ENCODE measurements at places on chromosomes 6 and 20. TPM values are rescaled to one million over a fixed set of nuclear protein-coding genes. Genes with fewer than 3 reads are reported as not detected.

- DNase-seq = no peak
These were observed 42.0 kb downstream of the RSPO4 start for GRCh38 chr20:959996-960615.

The MYCT1 gene
- total RNA-seq = under 0.01 TPM

- peak; percentile 5 for DNase-seq
These were observed 148.3 kb downstream of the ZNF217 start for GRCh38 chr20:53445321-53445731.

The BMP7 gene
- not detected for total RNA-seq

The FAXC gene
- total RNA-seq = 1.8 TPM

GRCh38 chr20:43554369-43554768 lies 4.5 kb upstream of the SGK2 start:
- no peak for DNase-seq

DNA sequence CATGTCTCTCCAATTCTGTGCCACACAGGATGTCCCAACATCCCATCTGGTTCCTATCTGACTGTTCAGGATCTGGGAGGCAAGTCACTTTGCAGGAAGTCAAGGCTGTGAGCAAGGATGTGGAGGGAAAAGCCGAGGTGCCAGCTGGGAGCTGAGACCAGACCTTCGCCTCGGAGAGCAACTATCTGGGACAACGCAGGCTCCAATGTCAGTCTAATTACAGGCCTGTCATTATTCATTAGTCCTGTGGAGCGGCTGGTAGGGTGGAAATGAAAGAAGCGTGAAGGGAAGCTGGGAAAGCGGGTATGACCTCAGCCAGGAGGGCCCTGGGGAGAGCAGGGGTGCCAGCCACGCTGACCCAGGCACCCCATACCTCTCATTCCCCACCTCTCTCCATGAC lies 147.3 kb downstream of the UNC5CL start:
- DNase-seq = no peak

The SEC63 gene
- 38.5 TPM for total RNA-seq

DNA sequence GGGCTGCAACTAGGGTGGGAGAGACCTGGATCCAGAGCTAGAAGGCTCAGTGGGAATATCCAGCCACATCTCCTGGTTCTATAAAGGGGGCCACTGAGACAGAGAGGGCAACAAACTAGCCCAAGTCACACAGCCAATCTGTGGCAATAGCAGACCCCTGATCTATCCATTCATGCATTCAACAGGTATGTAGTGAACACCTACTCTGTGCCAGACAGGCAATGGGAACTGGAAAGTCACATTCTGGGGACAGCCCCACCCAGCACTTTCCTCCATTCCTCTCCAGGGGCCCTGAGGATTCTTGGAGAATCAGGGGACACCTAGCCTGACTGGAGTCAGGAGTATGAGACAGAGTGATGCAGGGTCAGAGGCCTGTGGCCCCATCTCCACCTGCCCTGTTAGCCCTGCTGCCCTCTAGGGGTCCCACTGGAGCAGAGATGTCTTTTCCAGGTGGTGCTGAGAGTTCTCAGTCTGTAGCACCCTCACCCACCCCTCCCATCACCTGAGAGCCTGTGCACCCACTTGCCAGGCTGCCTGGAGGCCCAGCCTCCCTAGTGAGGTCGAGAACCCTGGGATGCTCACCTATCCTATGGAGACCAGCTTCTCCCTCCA lies 13.6 kb downstream of the BPIFA2 start:
- no peak for DNase-seq

The VSX1 gene
- total RNA-seq = not detected

The PDE7B gene
- 6.8 TPM for total RNA-seq

- no peak for DNase-seq
These were observed 41.7 kb downstream of the SLC16A10 start for GRCh38 chr6:111129013-111129412.

GRCh38 chr20:23636182-23636907 lies 1.4 kb downstream of the CST3 start:
- peak; percentile 46 for DNase-seq

The XKR7 gene
- not detected for total RNA-seq

The MLN gene
- not detected for total RNA-seq

The LY86 gene
- not detected for total RNA-seq

- DNase-seq = peak; percentile 78
These were observed 32.8 kb downstream of the RAB22A start for GRCh38 chr20:58342104-58342945.

DNA sequence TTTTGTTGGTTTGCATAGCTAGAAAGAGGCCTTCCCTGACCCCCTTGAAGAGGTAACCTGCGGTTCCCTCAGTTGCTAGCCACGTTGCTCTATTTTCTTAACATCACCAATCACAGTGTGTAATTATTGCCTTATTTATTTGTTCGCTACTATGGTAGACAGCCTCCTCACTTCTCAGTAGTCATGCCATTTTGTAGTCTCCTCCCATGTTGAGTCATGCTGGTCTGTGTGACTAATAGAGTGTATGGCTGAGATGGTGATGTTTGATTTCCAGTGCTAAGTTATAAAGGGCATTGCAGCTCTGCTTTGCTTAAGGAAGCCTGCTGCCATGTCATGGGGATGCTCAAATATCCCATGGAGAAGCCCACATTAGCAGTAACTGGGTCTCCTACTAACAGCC lies 236.6 kb upstream of the CHD6 start:
- DNase-seq = peak; percentile 58

The WFDC12 gene
- not detected for total RNA-seq

DNA sequence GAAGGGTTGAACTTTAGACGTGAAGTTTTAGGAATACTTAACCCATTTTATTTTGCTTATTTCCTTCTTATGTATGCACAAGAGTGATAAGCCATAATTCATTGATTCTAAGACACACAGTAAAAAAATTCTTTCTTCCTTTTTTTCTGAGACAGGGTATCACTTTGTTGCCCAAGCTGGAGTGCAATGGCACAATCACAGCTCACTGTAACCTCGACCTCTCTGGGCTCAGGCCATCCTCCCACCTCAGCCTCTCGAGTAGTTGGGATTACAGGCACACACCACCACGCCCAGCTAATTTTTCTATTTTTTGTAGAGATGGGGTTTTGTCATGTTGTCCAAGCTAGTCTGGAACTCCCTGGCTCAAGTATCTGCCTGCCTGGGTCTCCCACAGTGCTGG lies 116.6 kb upstream of the RNF24 start:
- DNase-seq = no peak

The CFAP61 gene
- not detected for total RNA-seq

DNA sequence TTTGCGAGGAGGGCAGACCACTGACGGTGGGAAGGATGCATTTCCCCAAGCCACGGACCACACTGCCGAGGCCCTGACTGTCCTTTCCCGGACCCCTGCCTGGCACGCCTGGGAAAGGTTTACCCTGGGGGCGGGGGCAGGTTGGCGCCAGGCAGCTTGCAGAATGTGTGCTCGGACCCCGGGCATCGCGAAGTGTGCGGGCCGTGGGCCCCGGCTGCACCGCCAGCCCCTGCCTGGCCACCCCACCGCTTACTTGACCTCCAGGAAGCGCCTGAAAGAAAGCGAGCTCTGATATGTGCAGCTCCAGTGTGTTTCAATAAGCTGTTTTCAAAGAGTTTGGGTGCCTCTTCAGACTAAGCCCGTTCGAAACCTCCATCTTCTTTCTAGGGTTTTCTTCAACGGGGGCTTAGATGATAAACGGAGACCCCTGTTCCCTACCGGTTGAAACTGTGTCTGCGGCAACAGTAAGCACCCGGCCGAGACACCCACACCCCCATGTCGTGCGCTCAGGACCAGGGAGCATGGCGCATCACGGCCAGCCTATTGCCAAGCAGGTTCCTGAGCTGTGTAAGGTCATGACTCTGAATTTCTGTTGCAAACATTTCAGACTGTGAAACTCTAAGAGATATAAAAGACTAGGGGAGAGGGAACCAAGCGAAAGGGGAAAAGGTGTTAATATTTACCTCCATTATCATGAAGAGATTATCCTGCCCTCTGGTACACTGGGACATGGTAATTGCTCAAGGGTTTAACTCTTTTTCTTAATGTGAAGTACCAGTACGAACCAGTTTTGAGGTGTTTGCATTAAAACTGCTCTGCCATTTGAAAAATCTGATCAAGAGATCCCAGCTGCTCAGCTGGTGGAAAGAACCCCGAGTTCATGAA lies 231.2 kb upstream of the FOXQ1 start:
- DNase-seq = no peak

- DNase-seq = no peak
These were observed 61.3 kb upstream of the PMEPA1 start for GRCh38 chr20:57770852-57771720.

DNA sequence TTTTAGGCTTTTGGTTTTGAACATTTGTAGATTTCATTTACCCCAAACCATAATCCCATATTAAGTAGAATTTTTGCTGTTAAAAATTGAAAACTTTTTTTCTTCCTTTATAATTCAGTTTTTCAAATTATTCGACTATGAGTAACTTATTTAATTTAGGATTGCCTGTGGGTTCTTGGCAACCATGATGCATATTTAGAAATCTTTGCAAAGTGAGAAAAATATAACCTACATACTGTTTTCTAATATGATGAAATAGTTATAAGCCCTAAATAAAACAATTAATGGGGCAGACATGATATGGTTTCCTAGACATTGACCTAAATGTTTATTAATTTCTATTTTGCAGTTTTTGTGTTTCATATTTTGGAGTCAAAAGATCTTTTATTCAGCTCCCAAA lies 23.6 kb downstream of the NEDD9 start:
- no peak for DNase-seq

DNA sequence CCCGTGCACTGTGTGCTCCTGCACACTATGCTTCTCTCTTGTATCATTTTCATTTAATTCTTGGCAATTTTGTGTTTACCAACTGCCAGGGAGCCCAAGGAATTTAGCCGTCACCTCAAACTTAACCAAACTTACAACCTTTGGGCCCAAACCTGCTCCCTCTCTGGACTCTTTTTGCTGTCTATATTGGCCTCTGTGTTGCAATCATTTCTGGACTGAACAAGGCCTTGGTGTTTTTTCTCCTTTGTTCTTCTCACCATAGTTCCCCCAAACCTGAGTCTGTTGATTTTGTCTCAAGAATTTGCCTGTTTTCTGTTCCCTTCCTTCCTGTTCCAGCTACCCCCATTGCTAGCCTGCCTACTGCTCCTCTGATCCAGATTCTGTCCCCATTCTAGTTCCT lies 19.2 kb downstream of the DCBLD1 start:
- DNase-seq = no peak

The MYLK4 gene
- 0.51 TPM for total RNA-seq

DNA sequence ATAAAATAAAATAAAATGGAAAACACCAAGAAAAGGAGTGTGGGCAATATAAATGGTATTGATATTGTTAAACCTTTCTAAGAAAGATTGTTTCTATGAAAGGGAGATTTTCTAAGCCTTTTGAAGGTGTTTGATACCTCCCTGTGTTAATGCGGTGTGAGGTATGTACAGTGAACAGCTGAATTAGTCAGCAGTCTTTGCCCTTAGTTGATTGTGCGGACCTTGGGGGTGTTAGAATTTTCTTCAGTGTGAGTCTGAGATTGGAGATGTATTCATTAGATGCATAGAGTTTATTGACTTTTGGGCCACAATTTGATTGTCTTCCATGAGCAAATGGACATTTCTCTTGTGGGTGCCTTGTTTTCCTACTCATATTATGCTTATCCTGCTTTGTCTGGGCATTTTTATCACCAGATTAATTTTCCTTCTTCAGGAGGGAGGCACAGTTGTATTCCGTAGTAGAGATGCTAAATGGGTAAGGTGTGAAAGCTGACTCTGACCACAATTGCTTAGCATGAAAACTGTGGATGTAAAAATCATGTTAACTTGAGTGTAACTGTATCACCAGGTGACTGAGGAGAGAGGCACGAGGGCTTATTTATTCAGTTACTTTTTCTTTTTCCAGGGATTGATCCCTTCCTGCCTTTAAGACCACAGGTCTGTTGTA lies 42.2 kb downstream of the CDYL start:
- no peak for DNase-seq

Data from GM23248 (cell line).